ENCODE measurements at places on chromosomes 3 and 15.

- DNase-seq: no peak
Observed at GRCh38 chr15:34046471-34047145, 7.6 kb upstream of the AVEN start.

DNA sequence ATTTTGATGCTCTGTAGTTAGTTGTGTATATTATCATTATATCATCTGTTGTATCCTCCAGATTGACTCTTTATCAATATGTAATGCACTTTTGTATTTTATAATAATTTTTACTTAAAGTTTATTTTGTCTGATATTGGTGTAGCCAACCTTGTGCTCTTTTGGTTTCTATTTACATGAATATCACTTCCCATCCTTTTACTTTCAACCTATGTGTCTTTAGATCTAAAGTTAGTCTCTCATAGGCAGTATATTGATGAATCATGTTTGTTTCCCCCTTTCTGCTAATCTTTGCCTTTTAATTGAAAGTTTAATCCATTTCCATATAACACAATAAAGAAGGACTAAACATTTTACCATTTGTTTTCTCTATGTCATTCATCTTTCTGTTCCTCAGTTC, 28.1 kb upstream of the CD200R1L start:
- DNase-seq: no peak

GRCh38 chr3:133750259-133750656, 4.1 kb downstream of the TF start:
- no peak for DNase-seq

GRCh38 chr15:40367371-40367685, 9.3 kb downstream of the DISP2 start:
- DNase-seq: no peak

GRCh38 chr15:92583096-92584034, 72.2 kb downstream of the FAM174B start:
- no peak for DNase-seq

- no peak for DNase-seq
Observed at GRCh38 chr15:35444557-35445204, 101.3 kb downstream of the DPH6 start.

GRCh38 chr15:89442671-89443307, 53.6 kb downstream of the RHCG start:
- no peak for DNase-seq

- DNase-seq: no peak
Observed at GRCh38 chr3:156388497-156389448, 166.1 kb downstream of the SSR3 start.

GRCh38 chr15:68821190-68821840, 620 bp upstream of the ANP32A start:
- no peak for DNase-seq

GRCh38 chr15:99423186-99424130, 142.3 kb upstream of the MEF2A start:
- DNase-seq: no peak

DNA sequence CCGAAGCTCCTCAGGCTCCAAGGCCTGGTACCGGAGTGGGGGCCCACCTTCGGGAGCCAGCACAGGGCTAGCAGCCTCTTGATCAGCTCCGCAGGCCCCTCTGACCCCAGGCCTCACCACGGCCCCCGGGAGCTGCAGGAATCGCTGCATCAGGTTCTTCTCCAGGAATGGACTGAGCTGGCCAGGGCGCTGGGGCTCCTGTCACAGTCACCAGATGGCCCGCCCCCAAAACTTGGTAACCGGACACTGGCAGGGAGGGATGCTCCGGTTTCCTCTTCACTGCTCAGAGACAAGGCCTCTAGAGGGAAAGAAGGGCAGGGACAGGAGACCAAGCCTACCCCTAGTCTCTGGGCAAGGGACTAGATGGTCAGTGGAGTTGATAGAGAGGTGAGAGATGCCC, 9.9 kb downstream of the AP3B2 start:
- DNase-seq: no peak

GRCh38 chr3:150074277-150074676, 103.6 kb upstream of the PFN2 start:
- DNase-seq: no peak

GRCh38 chr15:77179541-77179998, 108.7 kb upstream of the TSPAN3 start:
- DNase-seq: no peak

DNA sequence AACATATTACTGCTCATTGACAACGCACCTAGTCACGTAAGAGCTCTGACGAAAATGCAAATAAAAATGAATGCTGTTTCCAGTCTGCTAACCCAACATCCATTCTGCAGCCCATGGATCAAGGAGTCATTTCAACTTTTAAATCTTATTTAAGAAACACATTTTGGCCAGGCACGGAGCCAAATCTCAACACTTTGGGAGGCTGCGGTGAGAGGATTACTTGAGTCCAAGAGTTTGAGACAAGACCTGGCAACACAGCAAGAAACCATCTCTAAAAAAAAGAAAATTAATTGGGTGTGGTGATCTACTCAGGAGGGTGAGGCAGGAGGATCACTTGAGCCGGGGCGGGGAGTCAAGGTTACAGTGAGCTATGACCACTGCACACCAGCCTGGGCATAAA, 22.4 kb upstream of the TM4SF19 start:
- no peak for DNase-seq

GRCh38 chr3:39013921-39014509, 37.7 kb downstream of the SCN11A start:
- DNase-seq: no peak

DNA sequence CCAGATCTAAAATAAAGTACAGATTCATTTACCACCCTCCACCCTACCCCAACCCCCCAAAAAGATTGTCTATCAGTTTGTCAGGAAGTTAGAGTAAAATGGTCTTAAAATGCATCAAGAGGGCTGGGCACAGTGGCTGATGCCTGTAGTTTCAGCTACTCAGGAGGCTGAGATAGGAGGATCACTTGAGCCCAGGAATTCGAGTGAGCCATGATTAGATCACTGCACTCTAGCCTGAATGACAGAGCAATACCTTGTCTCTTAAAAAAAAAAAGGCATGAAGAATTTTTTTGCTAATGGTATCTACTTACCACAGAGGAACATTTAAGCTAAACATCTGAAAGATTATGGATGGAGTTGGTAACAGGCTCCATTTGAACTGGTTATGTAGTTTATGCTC, 71.0 kb downstream of the RBM6 start:
- DNase-seq: no peak

- DNase-seq: no peak
Observed at GRCh38 chr3:171088964-171089754, 62.6 kb upstream of the SLC2A2 start.

DNA sequence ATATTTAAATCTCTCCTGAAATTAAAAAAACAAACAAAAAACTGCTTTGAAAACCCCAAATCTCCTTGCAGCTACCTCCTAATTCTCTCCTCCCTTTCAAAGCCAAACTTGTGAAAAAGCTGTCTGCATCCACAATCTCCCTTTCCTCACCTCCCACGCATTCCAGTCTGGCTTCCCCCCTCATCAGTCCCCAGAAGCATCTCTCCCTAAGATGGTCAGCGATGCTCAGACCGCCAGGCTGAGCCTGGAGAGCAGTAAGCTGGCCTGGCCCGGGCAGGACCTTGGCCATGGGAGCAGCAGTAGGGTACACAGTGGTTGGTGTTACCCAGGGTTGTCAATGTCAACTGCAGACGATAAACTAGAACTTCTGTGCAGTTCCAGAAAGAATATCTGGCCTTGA, 32.9 kb upstream of the BLM start:
- DNase-seq: no peak

GRCh38 chr3:39433642-39434041, 27.1 kb downstream of the RPSA start:
- no peak for DNase-seq

GRCh38 chr3:115913069-115913686, 289.9 kb downstream of the GAP43 start:
- DNase-seq: no peak

DNA sequence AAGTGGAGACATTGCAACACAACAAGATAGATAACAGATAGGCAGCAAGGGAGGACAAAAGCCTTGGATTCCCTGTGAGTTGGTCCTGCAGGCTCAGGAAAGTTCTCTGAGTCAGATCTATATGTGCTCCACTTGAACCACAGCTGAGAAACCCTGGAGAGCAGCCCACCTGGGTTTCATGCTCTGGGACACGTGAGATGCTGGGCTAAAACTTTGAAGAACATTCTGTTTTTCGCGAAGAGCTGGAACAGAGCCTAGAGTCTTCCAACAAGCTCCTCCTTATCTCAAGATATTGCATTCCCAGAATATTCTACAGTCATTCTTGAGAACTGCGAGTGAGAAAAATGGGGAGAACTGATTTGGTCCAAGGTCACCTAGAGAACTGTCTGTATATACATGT, 583.0 kb upstream of the ROBO1 start:
- DNase-seq: no peak

DNA sequence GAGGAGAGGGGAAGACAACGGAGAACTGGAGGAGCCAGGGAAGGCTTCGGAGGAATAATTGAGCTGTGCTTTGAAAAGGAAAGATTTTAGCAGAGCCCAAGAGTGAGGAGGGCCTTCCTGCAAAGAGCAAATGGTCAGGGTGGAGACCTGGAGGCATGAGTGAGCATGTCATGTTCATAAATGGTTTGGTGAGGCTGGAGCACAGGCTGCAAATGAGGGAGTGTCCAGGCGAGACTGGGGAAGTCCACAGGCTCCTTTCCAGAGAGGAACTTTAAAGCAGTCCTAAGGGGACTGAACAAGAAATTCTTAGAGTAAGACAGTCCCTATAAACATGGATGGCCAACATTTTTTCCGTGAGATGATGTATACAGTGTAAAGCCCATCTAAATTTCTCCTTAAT, 108.8 kb downstream of the THSD4 start:
- no peak for DNase-seq

GRCh38 chr3:112806903-112807302, 39.8 kb downstream of the CD200R1L start:
- DNase-seq: no peak

- no peak for DNase-seq
Observed at GRCh38 chr3:114194750-114195149, 15.9 kb upstream of the DRD3 start.

DNA sequence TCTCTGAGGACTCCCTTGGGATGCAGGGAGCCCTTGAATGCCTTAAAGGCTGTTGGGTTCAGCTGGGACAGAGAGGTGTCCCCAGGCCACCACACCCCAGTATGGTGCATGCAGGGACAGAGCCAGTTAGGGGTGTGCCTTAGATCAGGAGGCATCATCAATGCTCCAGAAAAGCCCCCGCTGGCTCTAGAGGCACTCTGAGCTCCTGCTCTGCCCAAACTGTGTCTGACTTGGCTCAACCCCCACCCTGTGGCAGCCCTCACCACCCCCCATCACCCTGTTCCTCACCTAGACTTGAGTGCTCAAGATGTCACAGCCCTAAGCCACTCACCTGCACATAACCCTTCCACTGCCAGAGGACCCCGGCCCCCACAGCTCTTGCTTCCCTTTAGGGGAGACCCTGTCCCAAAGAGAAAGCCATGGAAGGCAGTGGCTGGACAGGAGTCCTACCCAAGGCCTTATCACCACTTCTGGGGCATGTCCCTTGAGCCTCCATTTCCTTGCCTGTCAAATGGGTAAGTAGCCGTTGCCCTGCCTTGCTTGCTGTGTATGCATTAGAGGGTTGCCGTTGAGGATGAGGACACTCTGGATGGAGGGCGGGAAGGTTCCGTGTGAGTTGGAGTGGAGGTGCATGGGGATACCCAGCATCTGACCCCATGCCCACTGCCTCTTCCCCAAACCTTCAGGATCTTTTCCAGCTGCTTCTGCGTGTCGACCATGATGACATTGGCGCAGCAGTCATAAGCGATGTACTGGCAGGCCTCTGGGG, 41.4 kb downstream of the ACSBG1 start:
- no peak for DNase-seq

- DNase-seq: no peak
Observed at GRCh38 chr3:70507486-70507885, 195.0 kb upstream of the MDFIC2 start.

DNA sequence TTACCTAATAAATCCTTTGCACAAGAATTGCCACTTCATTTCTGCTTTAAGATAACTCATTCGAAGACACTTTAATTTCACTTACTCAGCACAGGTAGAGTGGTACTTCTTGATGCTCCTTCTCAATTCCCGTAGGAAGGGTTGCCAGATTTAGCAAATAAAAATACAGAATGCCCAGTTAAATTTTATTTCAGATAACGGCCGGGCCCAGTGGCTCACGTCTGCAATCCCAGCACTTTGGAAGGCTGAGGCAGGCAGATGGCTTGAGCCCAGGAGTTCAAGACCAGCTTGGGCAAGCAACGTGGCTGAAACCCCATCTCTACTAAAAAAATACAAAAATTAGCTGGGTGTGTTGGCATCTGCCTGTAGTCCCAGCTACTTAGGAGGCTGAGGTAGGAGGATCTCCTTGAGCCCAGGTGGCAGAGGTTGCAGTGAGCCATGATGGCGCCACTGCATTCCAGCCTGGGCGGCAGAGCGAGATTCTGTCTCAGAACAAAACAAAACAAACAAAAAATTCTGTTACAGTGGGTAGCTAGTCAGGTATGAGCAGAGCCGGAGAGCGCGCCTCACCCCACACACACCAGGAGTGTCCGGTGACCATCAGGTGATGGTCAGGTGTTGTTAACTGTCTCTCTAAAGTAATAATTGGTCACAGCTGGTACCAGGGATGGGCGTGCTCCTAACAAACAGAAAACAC, 92.8 kb downstream of the DNAH12 start:
- no peak for DNase-seq
